ENCODE measurements at places on chromosomes 3 and 15.

DNA sequence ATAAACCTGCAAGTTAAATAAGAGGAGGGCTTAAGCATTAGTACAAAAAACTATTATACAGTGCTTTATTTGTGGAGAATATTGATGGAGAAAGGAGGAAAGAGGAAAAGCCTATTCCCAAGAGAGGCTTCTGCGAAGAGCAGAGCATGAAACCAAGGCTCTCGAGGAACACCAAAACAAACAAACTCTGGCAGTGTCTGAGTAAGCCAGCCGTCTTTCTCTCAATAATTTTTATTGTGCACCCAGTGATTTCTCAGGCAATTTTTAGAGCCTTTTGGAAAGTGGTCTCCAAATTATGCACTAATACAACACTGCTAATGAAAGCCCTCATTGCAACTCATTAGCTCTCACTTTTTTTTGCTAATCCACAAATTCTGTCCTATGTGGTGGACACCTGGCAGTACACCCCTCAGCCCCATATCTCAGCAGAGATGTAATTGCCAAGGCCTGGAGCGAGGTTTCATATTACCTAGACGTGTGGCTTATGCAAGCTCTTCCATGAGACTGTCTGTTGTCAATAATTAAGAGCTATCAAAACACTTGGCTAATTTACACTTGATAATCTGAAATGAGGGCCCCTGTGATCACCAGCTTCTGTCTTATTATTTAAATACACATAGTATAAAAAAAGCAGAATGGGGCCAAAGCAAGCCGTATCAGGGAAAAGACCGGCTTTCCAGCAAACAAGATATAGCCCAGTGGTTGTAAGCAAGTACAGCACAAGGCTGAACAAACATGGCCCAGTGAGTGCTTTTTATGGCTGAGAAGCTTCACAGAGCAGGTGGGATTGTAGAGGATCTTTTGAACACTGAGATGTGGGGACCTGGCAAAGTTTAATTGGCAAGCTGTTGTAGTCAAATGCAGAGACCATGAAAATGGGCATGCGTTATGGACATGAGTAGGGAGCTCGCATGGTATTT is 216.9 kb downstream of the ROBO2 start:
- no peak for DNase-seq

DNA sequence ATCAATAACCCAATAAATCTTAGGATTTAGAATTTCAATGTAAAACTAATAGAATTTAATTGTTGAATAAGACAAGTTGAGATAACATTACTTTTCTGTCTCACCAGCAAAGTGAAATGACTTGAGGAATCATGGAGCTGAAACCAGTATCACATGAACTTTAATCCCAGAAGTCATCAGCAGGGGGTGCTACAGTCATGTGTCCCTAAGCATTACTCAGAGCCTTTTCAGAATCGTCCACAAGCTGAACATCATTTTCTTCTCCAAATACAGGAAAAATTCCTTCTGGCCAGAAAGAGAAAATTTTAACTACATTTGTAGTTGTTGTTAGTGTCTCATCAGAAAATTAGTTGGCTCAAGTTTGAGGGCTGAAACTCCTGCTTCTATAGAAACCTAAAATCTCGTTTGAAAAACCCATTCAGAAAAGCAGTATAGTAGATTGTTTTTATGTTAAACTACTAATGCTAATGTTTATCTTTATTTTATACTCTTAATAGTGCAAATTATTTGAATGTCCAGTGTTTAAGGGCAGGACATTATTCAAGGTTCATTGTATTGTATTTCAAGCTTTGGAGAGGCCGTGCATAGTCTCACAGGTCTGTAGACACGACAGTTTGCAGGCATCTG is 384.1 kb downstream of the PLOD2 start:
- no peak for DNase-seq

DNA sequence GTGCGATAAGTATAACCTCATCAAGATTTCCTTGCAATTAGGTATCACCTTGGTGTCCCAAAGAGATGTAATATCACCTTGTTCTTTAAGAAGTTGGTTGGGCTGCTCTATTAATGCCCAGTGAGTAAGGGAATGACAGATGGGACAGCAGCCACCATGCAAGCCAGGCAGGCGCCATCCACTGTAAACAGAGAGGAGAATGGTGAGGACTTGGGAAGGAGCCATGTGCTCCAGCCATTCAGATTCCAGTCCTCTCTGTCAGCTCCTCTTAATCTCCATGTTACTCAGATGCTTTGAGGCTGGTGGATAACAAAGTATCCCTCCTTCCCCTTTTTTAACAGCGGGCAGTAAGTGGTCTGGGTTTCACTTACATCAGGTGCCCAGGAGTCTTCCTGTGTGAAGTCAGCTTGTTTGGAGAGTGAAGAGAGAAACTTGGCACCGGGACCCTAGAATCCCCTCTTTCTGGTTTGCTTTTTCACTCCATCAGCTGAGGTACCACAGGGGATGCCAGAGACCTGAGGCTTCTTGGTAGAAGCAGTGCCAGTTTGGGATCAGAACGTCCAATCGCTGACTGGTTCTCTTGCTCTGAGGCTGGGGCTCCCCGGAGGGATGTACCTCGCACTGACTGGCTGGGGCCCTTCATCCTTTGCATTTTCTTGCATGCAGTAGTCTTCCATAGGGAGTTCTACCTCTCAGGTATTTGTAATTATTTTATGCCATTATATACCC is 29.5 kb downstream of the SLCO3A1 start:
- DNase-seq = no peak

DNA sequence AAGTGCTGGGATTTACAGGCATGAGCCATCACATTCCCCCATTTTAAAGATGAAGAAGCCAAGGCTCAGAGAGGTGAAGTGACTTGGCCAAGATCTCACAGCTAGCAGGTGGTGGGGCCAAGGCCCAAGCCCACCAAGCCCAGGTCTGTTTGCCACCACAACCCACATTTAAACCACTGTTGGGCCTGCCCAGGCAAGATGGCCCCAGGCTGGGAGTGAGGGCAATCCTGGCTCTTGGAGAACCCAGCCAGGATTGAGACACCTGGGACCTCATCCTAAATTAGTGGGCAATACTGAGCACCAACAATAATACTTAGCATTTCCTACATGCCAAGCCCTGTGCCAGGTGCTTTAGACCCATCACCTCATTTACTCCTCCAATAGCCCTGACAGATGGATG is 6.9 kb downstream of the IGDCC3 start:
- no peak for DNase-seq

DNA sequence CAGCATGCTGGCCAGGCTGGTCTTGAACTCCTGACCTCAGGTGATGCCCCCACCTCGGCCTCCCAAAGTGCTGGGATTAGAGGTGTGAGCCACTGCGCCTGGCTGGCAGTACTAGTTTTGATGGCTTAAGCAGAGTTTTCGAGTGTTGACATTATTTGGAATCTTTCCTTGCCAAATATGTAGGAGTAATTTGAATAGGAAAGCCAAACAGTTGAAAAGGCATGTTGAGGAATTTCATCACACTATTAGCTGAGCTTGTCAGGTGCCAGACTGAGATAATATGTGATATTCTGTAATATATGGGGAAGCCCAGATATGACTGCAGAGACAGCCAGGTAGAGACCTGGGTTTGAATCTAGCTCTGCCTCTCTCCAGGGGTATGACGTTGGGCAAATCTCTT is 109.3 kb downstream of the SV2B start:
- no peak for DNase-seq

DNA sequence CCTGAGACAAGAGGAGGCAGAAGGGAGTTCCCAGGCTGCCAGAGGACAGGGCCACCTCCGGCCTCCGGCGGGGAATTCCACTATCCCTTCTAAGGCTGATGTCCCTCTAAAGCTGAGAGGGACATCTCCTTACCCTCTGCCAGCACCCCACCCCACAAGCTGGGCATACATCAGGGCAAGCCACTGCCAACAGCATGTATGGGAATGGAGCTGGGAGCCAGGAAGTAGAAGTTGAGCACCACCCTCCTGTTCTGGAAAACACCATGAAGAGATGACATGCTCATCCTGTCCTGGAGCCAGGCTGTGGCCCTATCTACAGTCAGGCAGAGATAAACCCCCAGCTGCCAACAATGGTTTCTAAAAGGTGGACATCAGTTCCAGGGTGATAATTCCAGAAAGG is 7.1 kb downstream of the PLCD1 start:
- no peak for DNase-seq

DNA sequence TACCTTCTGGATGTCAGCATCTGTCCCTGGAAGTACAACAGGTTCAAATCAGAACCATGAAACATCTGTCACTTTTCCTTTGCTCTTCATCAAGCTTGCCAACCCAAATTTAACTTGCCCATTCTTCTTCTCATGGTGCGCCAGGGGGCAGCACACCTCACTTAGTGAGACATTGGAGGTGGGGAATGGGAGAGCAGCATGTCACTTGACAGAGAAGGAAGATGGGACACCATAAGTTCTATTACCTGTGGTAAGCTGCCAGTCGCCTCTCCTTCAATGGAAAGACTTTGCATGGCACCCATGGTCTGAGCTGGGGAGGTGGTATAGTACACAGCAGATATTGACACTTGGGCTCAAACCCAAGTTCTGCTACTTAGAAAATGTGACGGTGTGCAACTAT is 2.9 kb downstream of the SCN5A start:
- no peak for DNase-seq

All from activated naive CD8-positive, alpha-beta T cell treated with anti-CD3 and anti-CD28 coated beads for 36 hours (primary cell).